ENCODE measurements at places on chromosomes 1 and 21.

DNA sequence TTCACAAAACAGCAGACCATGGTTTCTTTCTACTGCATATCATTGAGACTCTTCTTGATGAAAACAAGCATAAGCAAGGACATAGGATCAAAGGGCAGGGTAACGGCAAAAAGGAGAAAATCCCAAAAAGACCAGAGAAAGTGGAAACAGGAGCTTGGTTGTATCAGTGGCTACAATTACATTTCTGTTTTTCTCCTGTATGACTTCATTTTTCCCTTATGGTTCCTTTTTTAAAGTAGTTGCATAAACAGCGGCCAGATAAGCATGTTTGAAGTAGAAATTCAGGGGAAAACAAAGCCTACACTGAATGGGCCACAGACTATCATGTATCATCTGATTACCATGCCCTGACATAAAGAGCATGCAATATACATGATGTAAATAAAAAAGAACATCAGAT, 4.6 kb downstream of the EGLN1 start:
- DNase-seq: no peak

DNA sequence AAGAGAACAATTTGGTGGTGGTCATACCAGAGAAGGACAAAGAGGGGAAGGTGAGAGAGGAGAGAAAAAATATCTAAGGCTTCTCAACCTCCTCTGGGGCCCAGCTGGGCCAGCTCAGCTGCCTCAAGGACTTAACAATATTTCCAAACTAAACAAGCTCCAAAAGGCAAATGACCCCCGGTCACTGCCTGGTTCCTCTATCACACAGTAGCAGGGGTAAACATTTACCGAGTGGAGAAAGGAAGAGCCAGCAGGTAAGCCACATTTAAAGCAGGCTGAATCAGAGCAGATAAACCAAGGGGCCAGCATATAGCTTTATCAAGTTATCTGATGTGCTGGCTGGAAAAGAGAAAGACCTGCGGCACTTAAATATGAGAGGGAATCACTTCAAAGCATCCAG, 102.1 kb downstream of the KCND3 start:
- DNase-seq: no peak

DNA sequence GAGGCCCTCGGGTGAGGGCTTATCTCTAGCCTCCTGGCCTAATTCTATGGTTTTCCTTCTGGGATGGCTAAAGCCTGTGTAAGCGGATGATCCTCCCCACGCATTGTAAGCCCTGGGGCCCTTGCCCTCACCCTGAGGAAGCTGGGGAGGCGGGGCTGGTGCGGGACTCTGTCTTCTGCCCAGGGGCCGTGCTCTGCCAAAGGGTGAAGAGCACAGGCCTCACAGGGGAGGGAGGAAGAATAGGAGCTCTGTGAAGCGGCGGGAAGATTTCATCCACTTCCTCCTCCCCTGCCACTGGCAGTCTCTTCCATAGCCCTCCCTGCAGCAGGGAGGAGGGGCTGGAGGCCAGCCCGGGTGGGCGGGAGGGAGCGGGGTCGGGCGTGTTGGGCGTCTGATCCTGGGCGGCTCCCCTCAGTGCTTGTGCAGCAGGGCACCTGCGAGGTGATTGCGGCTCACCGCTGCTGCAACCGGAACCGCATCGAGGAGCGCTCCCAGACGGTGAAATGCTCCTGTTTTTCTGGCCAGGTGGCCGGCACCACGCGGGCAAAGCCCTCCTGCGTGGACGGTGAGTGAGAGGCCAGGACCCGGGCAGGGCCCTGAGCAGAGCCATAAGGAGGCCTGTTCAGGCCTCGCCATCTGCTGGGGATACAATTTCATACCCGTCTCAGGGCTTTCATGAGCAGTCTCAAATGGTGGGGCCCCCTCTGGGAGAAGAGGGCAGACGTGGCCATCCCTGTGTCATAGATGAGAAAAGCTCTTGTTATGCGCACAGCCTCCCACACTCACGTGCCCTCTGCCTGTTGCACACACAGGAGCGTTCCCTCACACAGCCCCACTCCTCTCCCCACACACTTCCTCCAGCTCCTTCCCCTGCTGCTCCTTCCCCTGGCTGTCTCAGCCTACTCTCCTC, 7.7 kb upstream of the PPM1J start:
- no peak for DNase-seq

- no peak for DNase-seq
These were observed 58.7 kb downstream of the RUNX3 start for GRCh38 chr1:24871306-24871901.

- no peak for DNase-seq
These were observed 23.5 kb upstream of the LMO4 start for GRCh38 chr1:87305151-87305550.

- peak; percentile 74 for DNase-seq
These were observed 26.1 kb downstream of the ATP5PF start for GRCh38 chr21:25708467-25709065.

DNA sequence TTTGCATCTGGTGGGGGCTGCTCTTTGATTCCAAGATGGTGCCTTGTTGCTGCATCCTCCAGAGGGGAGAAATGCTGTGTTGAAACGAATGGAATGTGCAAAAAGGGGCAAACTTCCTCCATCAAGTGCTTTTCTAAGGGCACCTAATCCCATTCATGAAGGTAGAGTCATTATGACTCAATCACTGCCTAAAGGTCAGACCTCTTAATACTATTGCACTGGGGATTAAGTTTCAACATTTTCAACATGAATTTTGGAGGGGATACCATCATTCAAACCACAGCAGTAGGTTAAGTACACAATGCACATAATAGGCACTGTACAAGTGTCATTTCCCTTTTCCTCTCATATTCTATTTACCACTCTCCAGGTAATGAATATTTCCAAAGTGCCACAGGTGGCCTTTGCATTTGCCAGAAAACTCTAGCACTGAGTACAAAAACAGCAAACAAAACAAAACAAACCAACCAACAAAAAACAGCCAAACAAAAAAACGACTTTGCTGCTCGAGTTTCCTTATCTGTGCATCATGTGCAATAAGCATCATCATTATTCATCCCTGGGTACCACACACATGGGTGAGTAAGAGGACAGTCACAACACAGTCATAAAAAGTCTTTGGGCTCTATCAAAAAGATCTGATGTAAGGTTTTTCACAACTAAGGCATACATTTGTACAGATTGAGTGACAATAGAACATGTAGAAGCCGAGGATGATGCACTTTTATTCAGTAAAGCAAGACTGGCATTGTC, 42.5 kb downstream of the IFI44 start:
- DNase-seq: peak; percentile 46

DNA sequence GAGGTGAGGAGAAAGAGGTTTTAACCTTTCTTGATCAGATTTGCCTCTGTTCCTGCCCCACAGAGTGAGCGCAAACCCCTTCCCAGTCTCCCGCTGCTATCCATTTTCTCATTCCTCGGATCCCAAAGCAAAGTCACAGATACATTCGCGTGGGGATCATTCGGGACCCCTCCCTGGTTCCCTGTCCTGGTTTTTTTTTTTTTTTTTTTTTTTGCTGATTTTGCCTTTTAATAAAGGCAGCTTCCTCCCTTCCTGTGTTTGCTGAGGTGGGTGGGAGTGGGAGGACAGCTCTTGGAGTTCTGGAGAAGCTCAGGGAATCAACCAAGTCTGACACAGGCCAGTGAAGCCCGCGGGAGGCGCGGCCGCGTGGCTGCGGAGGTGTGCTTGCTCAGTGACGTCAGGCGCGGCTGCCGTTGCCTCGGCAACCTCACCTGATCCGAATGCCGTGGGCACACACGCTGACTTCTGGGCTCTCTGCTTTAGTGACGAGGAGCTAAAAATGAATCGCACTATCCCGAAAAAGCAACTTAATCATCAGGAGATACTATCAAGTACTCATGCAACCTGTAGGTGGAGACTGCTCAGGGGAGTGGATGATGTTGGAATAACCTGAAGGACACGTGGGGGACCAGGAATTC, 106.4 kb downstream of the TBX19 start:
- no peak for DNase-seq

GRCh38 chr1:41416552-41417334, 55.5 kb downstream of the FOXO6 start:
- DNase-seq: peak; percentile 76

- no peak for DNase-seq
These were observed 54.1 kb downstream of the SIK1 start for GRCh38 chr21:43372663-43373361.

- peak; percentile 35 for DNase-seq
These were observed 834.0 kb downstream of the USP25 start for GRCh38 chr21:16563795-16564194.

DNA sequence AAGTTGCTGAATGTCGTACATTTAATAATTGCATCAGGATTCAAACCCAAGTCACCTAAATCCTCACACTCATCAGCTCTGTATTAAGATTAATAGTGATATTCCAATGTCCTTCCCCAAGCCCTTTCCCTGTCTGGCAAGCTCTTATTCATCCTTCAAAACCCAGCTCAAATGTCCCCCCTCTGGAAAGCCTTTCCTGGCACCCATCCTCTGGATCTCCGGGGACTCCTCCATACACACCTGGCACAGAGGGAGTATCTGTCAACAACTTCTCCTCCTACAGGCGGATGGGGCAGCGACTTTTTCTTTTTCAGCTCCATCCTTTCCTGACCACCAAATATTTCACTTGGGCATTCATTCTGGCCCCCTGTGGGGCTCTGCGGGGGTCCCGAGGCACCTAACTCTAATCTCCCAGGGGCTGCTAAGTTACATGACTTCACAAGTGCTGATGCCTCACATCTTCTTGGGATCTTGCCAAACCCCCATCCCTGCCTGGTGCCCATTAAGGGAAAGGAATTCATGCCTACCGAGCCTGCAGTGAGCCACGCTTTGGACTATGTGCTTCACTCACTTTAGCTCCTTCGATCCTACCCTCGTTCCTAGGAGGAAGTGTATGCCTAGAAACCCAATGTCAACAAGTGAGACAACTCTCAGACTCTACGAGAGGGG, 15.2 kb downstream of the TINAGL1 start:
- DNase-seq: no peak

- no peak for DNase-seq
These were observed 641 bp upstream of the ZBTB21 start for GRCh38 chr21:42010507-42011495.

DNA sequence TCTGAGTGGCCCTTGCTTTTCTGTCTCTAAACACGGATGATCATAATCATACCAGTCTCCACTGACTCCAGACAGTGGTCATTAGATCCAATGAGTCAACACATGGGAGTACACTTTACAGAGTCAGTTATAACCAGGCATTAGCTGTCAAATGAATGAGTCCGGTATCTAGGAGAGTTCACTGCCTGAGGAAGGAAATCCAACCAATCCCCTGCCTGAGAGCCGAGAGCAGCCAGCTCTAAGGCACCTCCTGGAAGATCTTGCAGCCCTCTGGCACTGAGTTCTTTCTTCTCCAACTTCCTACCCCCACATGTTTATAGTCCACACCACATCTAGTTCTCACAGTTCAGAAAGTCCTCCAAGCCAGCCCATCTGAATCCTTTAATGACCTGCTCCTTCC, 29.4 kb upstream of the RBM15 start:
- peak; percentile 73 for DNase-seq

GRCh38 chr1:154780541-154780940, 89.5 kb downstream of the KCNN3 start:
- no peak for DNase-seq

DNA sequence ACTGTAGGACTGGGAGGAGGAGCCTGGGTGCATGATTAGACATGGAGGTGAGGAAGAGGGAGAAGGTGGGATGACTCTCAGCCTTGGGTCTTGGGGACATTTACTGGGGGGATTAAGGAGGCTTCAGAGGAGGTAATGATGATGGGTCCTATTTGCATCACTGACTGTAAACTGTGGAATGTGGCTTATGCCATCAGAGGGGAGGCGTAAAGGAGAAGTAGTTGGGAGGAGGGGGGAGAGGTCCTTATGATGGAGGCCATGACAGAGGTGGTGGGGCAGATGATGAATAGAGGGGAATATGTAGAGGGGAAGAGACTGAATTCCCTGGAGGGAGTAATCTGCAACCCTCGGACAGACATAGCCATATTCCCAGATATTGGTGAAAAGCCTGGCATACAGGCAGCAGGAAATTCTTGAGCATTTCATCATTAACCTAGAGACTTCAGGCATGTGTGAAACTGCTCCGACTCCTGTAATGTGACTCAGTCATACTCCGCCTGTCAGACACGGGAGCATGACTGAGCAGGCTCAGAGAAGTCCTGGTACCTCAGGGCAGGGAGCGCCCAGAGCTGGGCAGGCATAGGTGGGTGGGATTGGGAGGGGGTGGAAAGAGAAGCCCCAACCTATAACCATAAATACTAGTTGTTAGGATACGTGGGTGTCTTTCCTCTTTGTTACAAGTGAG, 8.0 kb upstream of the LCE5A start:
- DNase-seq: peak; percentile 18

DNA sequence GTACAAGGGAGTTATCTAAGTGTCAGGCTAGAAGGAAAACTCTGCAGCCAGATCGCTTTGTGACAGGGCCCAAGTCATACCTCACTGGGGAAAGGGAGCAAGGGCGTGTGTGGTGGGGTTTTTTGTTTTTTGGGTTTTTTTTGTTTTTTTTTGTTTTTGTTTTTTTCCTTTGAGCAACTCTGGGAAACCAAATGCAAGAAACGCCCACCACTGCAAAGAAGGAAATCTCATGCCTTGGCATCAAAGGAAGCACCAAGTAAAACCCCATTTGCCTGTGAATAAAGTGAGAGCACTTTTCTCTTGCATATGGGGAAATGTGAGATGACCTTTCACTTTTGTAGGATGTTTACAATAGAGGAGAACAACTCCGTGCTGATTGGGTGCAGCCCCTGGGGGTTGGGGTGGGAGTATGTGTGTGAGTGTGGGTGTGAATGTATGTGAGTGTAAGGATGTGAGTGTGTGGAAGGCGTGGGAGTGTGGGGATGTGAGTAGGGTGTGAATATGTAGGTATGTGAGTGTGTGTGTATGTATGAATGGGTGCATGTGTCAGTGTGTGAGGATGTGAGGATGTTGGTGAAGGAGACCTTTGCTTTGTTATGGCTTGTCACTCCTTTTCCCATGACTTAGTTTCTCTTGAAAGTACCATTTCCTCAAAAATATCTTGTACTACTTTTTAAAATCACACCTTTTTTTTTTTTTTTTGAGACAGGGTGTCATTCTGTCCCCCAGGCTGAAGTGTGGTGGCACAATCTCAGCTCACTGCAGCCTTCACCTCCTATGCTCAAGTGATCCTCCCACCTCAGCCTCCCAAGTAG, 34.6 kb downstream of the IL12RB2 start:
- no peak for DNase-seq

GRCh38 chr1:9238550-9238949, 4.0 kb downstream of the H6PD start:
- no peak for DNase-seq

DNA sequence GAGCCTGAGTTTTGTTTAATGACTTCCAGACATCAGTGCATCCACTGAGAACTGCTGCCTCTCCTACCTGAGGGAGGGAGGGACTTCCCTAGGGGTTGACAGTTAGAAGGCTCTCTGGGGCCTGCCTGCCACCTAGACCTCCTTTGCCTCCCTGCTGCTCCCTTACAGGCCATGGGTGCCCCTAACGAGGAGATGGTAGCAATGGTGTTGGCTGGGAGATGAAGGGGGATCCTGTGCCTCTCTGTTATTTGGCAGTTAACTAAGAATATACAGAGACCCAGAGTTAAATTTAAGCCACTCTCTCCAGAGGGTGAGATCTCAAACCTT, 66.1 kb downstream of the UBE2U start:
- DNase-seq: no peak
